ENCODE measurements at places on chromosomes 5 and 9.

- DNase-seq: no peak
Observed at GRCh38 chr5:158406884-158407823, 548.2 kb upstream of the CLINT1 start.

DNA sequence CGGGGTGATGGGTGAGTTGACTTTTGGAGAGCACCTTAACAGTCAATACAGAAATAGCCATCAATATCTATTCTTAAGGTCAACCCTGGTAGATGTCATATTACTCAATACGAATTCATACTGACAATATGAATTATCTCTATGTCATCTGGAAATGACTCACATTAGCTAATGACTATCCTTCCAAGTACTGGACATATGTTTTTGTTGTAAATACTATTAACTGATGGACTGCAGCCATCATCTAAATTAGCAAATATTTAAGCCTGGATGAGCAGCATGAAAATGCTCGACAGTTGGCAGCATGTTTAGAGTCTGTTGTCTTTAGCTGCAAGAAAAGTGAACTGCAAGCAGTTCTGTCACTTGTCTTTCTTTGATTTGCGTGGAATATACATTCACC, 19.6 kb upstream of the ISOC1 start:
- DNase-seq: no peak

DNA sequence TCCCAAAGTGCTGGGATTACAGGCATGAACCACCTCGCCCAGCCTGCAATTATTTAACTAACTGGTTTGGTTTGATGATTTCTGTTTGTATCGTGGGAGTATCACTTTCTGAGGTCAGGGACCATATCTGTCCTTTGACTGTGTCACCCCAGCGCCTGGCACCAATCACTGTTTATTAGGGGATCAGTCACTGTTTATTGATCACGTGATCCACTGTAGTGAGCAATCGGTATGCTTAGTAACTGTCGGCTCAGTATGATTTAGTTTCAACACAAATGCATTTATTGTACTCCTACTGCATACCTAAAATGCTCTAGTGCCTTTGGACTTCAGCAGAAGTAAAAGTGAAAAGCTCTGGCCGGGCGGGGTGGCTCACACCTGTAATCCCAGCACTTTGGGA, 54.8 kb downstream of the COL5A1 start:
- DNase-seq: no peak

- no peak for DNase-seq
Observed at GRCh38 chr5:60576425-60576824, 123.5 kb downstream of the DEPDC1B start.

- no peak for DNase-seq
Observed at GRCh38 chr5:73314395-73315257, 134.0 kb downstream of the FOXD1 start.

GRCh38 chr5:111680737-111681413, 76.1 kb downstream of the NREP start:
- DNase-seq: no peak

DNA sequence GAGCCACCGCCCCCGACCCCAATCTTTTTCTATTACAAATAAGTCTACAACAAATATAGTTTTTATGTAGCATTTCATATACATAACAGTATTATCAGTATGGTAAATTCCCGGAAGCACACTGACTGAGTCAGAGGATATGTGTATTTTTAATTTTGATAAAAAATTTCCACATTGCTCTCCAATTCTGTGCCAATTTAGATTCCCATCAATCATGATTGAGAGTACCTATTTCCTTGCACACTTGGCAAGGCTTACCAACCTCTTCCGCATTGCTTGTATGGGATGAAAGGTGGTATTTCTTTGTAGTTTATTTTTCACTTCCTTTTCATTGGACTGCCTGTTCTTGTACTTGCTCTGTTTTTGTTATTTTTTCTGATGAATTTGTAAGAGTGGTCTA, 204.6 kb downstream of the RFX3 start:
- DNase-seq: no peak

DNA sequence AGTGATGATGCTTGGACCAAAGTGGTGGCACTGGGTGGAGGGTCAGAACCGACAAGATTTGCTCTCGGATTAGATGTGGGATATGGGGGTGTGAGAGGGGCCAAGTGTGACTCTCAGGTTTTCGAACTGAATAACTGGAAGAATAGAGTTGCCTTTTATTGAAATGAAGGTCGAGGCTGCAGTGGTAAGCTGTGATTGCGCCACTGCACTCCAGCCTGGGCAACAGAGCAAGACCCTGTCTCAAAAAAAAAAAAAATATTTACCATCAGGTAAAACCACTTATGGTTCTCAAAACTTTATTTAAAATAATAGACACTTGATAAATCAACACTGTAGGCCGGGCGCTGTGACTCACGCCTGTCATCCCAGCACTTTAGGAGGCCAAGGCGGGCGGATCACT, 27.2 kb downstream of the EXOSC2 start:
- DNase-seq: no peak

- DNase-seq: no peak
Observed at GRCh38 chr5:80207832-80208231, 48.0 kb downstream of the SERINC5 start.

DNA sequence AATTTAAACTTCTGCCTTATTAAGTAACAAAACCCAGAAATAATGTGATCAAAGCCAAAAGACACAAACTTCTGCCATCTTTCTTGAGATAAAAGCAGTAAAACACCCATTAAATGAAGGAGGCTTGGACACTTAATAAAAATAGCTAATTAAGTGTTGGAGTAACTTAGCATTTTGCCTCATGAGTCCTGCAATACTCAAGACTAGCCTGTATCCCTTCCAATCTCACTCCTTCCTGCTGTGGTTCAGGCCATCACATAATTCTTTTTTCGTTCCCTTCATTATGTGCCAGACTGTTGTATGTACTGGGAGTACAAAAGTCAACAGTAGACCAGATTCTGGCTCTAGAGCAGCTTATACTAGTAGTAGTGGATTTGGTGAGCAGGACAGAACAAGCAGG, 250.2 kb downstream of the NFIB start:
- no peak for DNase-seq

GRCh38 chr5:123278284-123278683, 144.9 kb downstream of the CEP120 start:
- no peak for DNase-seq

- DNase-seq: no peak
Observed at GRCh38 chr9:89274838-89275237, 36.2 kb upstream of the CKS2 start.

DNA sequence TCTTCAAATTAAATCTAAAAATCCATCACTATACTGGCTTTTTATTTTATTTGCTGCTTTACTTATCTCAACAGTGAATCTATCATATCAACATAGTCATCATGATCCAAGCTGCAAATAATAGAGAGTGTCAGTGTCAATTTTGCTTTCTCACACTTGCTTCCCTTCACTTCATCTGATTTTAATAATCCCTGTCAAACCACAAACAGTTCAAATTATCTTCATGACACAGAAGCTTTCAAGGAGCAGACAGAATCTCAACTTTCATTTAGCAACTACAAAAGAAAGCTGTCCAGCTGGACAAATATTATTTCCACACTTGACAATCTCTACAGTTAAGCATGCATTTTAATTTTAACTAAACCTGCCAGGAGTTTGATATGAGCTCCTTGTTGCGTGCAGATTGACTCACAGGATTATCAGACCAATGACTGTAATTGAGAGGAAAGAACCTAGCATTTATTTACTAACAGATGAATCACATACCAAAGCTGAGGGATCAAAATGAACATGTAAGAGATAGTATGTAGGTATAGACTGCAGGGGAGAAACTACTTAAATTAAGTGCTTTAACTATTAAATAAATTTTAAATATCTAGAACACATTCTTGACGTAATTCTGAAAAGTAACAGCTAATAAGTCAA, 56.0 kb downstream of the KIAA0825 start:
- DNase-seq: no peak

DNA sequence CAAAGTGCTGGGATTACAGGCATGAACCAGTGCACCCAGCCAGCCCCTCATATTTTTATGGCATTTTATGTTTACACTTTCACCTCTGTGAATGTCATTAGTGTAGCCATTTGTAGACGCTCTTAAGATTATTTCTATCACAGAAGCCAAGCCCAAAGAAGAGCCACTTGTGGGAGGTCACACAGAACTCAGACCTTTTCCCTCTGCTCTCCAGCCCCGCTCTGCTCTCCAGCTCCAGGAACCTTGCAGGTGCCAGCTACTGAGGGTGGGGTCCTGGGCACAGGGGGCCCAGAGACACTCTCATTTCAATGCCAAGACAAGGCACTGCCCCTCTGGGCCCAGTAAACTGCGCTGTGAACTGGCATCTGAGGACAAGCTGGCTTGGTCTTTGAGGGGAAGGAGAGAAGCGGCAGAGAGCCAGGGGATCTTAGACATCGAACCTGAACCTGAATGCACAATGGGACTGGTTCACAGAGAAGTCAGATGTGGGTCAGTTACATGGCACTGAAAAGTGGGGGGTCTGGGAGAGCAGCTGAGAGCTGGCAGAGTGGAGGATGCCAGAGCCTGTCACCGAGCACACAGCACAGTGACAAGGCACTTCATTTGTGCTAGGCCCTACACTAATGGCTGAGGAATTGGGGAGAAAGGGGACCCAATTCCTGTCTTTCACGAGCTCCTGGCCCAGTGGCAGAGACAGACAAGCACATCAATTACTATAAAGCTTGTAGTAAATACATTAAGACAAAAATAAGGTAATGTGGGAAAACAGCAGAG, 16.7 kb downstream of the ANXA6 start:
- no peak for DNase-seq

DNA sequence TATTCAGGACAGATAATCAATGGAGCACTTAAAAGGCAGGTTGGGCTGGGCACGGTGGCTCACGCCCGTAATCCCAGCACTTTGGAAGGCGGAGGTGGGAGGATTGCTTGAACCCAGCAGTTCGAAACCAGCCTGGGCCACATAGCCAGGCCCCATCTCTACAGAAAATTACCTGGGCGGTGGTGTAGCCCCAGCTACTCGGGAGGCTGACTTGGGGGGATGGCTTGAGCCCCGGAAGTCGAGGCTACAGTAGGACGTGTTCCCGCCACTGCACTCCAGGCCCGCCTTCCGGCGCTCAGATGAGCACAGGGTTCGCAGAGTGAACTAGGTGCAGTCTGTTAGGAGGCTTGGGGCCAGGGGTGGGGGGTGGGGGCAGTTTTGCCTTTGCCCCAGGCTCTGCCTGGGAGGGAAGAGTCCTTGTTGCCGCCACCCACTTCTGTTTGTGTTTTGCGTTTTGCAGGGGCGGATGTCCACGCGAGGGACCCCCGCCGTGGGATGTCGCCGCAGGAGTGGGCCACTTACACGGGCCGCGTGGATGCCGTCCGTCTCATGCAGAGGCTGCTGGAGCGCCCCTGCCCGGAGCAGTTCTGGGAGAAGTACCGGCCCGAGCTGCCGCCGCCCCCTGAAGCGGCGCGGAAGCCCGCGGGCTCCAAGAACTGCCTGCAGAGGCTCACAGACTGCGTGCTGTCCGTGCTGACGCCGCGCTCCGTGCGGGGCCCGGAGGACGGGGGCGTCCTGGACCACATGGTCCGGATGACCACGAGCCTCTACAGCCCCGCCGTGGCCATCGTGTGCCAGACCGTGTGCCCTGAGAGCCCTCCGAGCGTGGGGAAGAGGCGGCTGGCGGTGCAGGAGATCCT, 85.2 kb downstream of the ANKRD33B start:
- no peak for DNase-seq

DNA sequence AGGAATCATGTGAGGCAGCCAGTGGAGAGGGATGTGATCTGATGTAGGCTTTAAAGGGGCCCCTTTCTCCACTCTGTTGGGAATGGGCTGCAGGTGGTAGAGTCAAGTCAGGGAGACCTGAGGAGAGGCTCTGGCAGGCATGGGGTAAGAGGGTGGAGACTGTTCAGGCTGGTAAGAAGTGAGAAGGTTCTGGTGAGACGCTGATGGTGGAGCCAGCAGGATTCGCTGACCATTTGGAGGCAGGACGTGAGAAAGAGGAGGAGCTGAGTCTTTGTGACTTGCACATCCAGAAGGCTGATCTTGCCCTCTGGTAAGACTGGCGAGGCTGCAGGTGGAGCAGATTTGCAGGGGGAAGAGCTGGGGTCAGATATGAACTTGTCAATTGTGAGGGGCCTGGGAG, 248.0 kb downstream of the NSG2 start:
- DNase-seq: no peak

- DNase-seq: no peak
Observed at GRCh38 chr5:114223866-114224265, 138.0 kb upstream of the KCNN2 start.

DNA sequence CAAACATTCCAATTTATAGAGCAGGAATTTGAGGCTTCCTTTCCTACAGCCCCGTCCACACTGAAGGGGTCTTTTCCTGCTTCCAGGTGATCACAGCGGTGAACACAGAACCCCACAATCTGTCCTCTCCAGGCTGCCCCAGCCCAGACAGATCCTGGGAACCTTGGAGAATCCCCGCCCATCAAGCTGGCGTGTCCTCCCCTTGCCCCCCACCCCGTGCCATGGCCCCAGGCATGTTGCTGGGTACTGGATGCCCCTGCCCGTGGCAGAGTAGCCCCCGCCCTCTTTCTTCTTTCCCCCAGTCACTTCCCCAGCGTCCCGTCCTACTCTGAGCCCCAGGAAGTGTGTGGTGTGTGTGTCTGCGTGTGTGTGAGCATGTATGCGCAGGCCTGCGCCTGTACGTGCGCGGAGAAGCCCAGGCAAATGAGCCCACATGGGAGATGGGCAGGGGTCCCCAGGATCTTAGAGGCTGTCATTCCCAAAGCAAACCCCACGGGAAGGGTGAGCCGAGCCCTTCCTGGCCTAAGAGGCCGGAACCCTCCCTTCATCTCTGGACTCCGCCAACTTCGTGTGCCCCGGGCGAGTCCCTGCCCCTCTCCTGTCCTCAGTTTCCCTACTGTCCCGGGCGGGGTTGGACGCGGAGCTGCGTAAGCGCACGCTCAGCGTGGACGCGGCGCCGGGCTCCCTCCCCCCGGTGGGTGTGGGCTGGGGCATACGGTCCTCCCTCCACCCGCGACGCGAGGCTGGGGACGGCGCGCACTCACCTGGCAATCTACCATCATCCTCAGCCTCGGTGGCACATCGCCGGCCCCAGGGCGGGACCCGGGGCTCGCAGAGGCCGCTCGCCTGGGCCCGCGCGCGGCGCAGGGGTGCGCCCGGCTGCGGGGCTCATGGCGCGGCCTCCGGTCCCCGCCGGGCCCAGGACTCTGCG, 15.2 kb downstream of the GBGT1 start:
- DNase-seq: no peak

DNA sequence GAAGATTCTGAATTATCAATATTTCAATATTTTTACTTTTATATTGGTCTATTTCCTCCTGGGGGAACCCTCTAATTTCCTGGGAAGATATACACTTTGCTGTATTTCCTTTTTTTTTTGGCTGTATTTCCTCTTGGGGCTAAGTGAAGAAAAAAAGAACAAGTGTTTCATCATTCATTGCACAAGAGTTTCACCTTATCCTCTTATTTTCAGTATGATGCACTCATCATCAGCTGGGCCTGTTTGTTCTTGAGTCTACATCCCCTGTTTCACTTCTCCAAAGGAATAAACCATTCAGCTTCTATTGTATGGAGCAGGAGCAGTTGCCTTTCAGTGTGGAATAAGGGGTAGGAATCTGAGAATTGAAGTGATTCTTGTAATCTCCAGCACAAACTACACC, 210.8 kb downstream of the FAM170A start:
- no peak for DNase-seq

GRCh38 chr9:112104401-112104800, 70.7 kb downstream of the SUSD1 start:
- no peak for DNase-seq

GRCh38 chr5:134510970-134511795, 14.3 kb upstream of the JADE2 start:
- no peak for DNase-seq

GRCh38 chr5:167792514-167792913, 498.9 kb upstream of the WWC1 start:
- DNase-seq: no peak

GRCh38 chr9:114263853-114264510, 58.9 kb upstream of the ORM1 start:
- no peak for DNase-seq

- no peak for DNase-seq
Observed at GRCh38 chr5:41763574-41763973, 106.7 kb downstream of the OXCT1 start.

Measured in stimulated activated CD8-positive, alpha-beta memory T cell treated with anti-CD3 and anti-CD28 coated beads, Interleukin-4, amount 100 ng/mL, for 1 hour (primary cell).